ENCODE measurements at places on chromosomes 4 and X.
A peak's percentile ranks its signal among the peaks of the same experiment; 100 is the strongest.

DNA sequence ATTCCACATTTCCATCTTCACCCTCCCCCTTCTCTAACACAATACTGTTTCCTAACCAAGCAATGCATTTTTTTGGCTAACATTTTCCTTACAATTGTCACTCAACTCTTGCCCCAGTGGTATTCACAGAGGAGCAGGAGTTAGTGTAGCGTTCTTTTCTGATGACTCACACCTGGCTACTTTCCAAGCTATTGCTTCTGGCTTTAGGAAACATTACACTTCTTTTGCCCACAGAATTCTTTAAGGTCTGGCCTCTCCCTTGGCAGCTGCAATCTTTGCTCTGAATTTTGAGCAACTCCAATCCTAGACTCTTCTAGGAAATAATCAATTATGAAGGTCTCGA is 27.5 kb upstream of the PDGFC start:
- peak; percentile 24 for DNase-seq

GRCh38 chr4:78372355-78372988 is 179.1 kb upstream of the ANXA3 start:
- DNase-seq = no peak

GRCh38 chr4:55866290-55866907 is 13.0 kb downstream of the EXOC1 start:
- DNase-seq = no peak

DNA sequence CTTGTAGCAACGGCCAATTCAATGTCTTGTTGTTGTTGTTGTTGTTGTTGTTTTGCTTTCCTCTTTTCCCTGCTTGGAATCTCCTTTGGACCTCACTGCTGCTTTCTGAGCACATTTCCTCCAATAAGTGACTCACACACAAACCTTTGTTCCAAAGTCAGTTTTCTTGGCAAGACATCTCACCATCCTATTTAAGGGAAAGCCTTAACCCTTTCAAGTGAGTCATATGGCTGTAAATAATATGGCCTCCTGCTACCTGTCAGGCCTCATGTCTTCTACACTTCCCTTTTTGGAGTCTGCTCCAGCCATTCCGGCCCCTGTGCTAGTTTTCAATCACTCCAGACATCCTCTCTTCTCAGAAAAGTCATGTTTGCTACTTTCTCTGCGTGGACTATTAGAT is 79.5 kb upstream of the MAGEB10 start:
- no peak for DNase-seq

DNA sequence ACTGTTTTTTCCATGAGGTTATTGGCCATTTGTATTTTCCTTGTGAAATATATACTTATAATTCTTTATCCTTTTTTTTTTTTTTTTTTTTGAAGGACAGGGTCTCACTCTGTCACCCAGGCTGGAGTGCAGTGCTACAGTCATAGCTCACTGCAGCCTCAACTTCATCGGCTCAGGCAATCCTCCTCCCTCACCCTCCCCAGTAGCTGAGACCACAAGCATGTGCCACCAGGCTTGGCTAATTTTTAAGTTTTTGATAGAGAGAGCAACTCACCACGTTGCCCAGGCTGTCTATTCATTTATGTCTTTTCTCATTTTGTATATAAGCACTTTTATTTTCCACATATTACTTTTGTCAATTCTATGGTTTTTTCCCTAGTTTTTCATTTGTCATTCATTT is 16.8 kb downstream of the RBPJ start:
- no peak for DNase-seq

DNA sequence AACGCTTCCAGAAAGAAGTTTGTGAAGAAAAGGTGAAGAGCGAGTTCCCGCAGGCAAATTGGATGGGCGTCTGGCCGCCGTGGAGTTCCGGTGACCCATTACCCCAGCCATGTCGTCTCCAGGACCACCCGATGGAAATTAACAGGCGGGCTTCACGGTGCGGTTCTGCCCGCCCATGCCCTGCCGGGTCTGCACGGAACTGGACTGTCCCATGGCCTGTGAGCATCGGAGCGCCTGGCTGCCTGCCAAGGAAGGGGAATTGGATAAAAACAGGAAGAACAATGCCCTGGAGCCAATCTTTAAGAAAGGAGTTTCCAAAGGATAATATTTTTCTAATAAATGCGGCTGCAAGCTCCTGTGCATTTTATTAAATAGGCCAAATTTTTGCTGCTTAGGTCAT is 319.8 kb upstream of the SLC7A11 start:
- DNase-seq = no peak

GRCh38 chrX:103615781-103616371 is 8.1 kb downstream of the TCEAL3 start:
- no peak for DNase-seq

GRCh38 chrX:12867685-12868084 is 813 bp downstream of the TLR7 start:
- no peak for DNase-seq

GRCh38 chrX:108029928-108030711 is 14.7 kb upstream of the VSIG1 start:
- no peak for DNase-seq

GRCh38 chr4:153439831-153440230 is 26.3 kb upstream of the TMEM131L start:
- no peak for DNase-seq

DNA sequence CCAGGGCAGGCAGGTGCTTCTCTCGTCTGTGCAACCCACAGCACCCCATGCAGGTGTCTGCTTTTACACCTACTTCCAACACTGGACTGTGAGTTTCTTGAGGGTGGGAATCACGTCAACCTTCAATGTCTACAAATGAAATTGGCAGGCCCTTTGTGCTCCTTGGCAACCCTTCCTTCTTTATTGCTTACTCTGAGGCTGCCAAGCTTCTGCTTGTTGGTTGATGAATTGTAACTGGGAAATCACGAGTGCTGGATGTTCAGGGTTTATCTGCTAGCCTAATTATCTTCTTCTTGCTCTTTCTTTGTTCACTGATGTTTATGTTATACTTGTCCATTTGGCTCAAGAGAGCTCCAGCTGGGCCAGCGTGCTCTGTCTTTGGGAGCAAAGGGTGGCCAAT is 2.5 kb upstream of the DGAT2L6 start:
- no peak for DNase-seq

- DNase-seq = no peak
These were observed 20.3 kb downstream of the QRFPR start for GRCh38 chr4:121360495-121360894.

GRCh38 chr4:57877047-57877458 is 766.9 kb upstream of the IGFBP7 start:
- DNase-seq = no peak

GRCh38 chrX:103927030-103927429 is 35.4 kb upstream of the TMSB15B start:
- DNase-seq = no peak

DNA sequence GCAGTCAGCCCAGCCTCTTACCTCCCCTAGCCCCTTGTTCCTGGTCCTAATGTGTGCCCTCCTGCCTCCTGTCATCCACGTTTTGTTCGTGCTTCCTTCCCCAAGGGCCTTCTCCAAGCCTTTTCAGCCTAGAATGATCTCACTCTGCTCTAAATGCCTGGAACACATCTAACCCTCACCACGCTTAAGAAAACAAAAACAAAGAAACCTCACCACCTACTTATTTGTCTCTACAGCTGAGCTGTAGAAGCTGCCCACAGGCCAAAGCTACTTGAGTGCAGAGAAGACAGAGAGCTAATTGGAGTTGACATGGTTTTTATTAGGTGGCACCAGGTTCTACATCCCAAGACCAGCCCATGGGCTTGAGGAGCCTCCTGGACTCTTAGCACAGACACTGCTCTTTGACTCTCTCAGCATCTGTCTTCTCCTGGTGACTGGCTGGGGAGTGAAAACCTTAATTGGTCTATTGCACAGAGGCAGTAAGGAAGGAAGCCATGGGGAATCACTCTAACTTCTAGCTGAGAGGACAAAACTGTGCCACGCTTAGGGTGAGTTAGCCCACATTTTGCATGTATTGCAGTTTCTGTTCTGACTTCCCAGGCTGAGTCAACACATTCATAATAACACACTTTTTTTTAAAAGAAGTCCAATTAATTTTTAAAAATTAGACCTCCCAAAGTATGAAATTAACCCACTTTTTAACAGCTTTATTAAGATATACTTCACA is 52.3 kb upstream of the PDK3 start:
- DNase-seq = no peak

GRCh38 chr4:11050766-11051165 is 366.2 kb upstream of the CLNK start:
- DNase-seq = no peak

DNA sequence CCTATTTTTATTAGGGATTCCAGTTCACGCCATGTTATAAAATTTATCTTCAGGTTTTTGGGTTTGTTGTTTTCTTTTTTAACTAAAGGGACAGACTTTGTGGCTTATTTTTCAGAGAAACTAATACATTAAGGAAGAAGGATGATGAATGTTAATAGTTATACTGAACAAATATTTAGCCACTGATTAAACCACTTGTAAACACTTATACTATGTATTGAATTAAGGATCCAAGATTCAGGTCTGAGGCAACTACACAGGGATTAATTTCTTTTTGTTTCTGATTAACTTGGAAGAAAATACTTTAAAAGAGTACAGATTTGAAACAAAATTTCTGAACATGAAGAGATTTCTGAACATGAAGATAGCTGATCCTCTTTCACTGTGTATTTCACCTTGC is 82.8 kb upstream of the NAP1L5 start:
- DNase-seq = no peak

- no peak for DNase-seq
These were observed 122.4 kb downstream of the RASL11B start for GRCh38 chr4:52984462-52984881.

DNA sequence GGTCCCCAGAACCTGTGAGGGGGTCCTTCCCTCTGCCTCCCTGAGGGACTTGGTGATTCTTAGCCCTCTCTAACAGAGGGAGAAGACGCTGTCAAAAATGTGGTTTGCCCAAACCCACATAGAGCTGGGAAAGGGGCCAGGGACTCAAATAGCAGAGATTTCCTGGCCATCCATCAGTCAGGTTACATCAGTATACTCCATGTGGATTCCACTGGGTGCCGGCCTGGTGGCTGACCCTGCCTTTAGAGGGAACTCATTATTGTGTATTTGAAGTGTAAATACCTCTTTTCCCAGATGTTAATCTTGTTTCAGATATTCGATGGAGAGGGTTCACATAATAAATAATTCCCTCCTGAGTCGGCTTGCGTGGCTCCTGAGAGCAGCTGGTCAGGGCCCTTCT is 130.3 kb downstream of the TBL1X start:
- DNase-seq = no peak

- no peak for DNase-seq
These were observed 382.0 kb downstream of the GABRG1 start for GRCh38 chr4:45741897-45742296.

DNA sequence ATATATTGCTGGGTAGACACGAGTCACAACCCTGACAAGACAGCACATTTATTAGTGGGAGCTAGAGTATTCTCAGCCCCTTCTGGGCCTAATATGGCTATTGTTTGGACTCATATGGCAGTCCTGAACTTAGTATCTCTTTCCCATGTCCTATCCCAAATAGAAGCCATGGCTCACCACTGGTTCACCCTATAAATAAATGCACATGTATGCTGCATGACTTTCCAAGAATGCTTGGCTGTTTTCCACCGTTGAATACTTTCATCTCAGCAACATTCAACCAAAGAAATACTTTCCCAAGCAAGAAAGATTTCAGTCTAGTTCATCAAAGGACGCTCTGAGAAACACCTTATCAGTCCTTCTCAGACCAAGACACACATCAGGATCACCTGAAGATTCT is 36.7 kb downstream of the SMPX start:
- no peak for DNase-seq

DNA sequence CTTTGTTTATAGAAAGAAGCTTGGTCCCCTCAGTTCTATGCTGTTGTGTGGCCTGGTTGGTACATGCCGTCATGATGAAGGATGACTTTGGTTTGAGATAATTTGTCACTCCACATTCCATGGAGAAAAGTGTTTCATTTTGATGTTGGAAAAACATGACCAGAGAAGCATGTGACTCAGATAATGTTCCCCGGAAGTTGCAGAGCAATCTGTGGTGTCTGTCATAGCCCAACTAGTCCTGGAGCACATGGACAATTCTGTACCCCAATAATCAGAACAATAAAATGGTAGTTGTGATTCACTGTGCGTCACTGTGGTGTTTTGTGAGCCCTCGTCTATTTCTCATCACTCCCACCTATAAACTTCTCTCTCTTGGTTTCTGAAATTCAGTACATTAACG is 85.1 kb downstream of the PDK3 start:
- no peak for DNase-seq

GRCh38 chrX:101918751-101919150 is 13.1 kb downstream of the ZMAT1 start:
- no peak for DNase-seq

GRCh38 chr4:64497491-64497890 is 88.2 kb upstream of the TECRL start:
- no peak for DNase-seq

DNA sequence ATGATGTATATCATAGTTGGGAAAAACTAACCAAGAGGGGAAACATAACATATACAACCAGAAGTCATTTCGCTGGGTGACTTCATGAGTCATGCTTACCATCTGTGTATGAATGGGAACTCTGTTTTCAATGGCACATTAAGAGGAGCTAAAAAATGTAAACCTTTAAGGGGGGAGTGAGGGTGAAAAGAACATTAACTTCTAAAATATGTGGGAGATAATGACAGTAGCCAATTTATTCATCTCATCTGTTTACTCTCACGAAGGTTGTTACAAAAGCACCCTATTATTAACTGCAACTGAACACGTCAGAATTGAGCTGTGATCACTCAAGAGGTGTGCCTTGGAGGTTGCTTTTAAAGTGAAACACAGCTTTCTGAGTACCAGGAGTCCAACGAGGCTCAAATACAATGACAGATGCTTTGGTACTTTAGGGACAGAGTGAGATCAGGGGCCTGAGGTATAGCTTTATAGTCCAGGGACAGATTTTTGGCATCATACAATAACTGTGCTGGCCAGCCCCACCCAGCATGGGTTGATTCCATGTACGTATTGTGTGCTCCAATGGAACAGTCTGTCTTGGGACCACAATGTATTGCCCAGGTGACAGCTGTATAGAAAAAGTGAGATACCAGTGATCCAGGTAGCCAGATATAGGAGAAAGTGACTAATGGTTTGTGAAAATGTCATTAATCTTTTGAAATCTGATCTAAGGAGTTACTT is 107.3 kb downstream of the AMMECR1 start:
- no peak for DNase-seq

GRCh38 chr4:35038845-35039244 is 1205.5 kb downstream of the ARAP2 start:
- DNase-seq = no peak

- no peak for DNase-seq
These were observed 80.0 kb upstream of the AFAP1 start for GRCh38 chr4:8019396-8020365.
